ENCODE measurements at places on chromosomes 3 and 15.

GRCh38 chr3:62100282-62100989 lies 272.9 kb downstream of the FEZF2 start:
- no peak for DNase-seq

DNA sequence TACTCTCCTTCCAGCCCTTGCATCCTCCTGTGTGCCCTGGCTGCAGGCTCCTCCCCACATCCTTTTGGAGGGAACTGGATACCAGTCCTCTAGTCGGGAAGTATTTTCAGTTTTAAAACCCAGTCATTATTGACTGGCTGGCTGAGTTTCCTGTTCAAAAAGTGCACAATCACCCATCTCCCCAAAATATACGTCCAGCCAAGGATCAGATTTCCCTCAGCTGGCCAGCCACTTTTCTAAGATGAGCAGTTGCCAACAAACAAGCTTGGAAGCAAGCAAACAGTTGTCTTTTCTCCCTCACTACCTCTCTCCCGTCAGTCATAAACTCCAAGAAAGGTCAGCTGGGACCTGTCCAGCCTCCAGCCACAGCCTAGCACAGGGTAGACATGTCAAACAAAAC lies 147.7 kb upstream of the GALNT15 start:
- DNase-seq: no peak

- DNase-seq: no peak
These were observed 277 bp upstream of the HDDC3 start for GRCh38 chr15:90932660-90932991.

- no peak for DNase-seq
These were observed 26.3 kb downstream of the COL6A6 start for GRCh38 chr3:130543322-130543721.

GRCh38 chr15:81071120-81071519 lies 63.0 kb upstream of the CFAP161 start:
- DNase-seq: no peak

DNA sequence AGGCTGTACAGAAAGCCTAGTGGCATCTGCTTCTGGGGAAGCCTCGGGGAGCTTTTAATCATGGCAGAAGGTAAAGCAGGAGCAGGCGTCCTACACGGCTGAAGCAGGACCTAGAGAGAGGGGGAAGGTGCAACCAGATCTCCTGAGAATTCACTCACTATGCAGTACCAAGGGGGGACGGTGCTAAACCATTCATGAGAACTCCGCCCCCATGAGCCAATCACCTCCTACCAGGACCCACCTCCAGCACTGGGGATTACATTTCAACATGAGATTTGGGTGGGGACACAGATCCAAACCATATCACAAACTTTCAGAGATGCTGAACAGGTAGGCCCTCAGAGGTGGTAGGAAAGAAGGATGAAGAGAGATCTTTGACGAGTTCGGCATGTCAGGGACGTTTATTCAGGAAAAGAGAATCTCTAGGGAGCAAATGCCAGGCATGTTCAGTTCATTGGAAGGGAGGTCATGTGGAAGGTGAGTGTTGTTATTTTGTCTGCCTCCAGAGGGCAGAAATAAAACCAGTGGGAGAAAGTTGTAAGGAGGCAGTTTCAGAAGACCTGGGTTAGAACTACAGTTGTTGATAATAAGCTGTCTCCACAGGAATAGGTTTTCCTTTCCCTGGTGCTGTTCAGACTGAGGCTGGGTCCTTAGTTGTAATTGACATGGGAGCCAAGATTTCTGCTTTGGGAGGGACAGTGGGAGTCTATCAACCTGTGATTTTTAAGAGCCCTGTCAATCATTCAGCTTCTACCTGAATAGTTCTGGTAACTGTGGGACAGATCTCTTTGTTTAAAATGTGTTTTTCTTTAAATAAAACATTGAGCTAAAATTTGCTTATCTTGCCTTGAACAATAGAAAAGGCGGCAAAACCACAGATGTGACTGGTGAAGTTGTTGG lies 4.3 kb upstream of the FNDC3B start:
- DNase-seq: no peak

GRCh38 chr3:188948281-188948996 lies 223.3 kb upstream of the TPRG1 start:
- DNase-seq: no peak
